ENCODE measurements at places on chromosomes 3 and 15.

DNA sequence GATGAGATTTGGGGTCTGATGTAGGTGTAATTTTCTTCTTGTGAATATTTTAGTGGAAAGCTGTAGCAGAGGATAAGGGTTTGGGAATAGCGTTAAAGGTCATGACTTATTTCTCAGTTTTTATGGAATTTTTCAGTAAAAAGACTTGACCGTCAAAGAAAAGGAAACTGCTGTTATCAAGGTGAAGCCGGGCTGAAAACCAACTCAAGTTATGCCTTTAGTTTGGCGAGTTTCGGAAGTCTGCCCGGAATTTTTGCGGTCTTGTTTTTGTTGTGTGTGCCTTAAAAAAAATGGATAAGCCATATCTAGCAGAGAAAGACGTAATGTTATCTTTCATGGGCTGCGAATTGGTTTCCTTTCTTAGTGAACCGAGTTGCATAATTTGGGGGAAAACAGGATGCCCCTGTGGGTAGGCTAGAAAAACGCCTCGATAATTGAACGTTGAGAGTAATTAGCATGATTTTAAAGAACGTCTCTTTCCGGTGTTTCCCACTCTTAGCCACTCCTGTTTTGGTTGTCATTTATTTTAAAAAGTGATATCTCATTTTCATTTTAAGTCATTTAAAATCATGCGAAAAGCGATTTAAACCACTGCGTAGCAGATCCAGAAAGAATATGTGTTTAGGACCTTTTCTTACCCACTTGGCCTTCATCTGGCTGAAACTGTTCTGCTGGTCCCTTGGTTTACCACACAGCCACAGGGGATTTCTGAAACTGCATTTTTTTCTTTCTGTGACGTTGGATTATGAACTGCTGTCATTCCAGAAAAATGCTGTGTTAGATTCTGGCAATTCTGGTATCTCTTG lies 1.1 kb downstream of the NFKBIZ start:
- DNase-seq: peak; percentile 59

- DNase-seq: peak; percentile 94
Measured at GRCh38 chr15:98873441-98874218, 134.0 kb downstream of the PGPEP1L start.

- no peak for DNase-seq
Measured at GRCh38 chr3:169510693-169511010, 152.9 kb downstream of the MECOM start.

DNA sequence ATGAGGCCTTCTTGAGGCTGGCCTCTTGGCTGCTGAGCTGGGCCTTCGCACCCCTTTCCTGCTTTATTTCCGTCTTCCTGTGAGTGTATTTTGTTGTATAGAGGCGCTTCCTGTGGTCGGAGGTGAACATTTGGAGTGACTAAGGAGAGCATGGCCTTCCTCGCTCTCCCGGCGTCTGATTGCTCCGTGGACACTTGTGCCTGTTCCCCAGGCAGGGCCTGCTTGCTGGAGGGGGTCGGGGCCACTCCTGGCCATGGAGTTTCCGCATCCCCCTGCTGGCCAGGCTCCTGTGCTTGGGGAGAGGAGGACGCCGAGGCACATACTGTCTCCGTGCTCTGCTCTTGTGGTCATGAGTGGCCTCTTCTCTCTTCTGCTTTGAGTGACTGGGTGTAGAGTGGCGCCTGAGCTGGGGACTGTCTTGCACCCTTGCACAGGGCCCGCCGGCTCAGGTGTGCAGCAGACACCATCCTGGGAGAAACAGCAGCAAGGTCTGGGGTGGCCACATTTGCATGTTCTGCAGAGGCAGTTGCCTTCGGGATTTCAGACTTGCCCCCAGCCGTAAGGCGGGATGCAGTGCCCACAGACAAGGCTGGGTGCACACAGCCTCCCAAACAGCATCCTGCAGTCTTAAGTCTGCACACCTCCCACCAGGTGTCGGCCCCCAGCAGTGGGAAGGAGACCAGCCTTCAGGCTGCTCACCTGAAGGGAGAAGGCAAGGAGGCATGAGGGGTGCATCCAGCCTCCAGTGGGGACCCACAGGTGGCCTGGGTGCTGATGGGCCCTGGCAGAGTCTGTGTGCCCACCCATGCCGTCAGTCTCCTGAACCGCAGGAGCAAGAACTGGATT lies 16.4 kb downstream of the KLF13 start:
- no peak for DNase-seq

Data from AML-193 (cell line).